M059J (cell line): ENCODE measurements at places on chromosomes 1 and 21. TPM values are rescaled to one million over a fixed set of nuclear protein-coding genes. Genes with fewer than 3 reads are reported as not detected.
A peak's percentile ranks its signal among the peaks of the same experiment; 100 is the strongest.

NR5A2 gene
- total RNA-seq = 0.10 and 0.47 TPM in 2 replicates

EPHB2 gene
- 23.0 and 26.7 TPM in 2 replicates for total RNA-seq

IL20 gene
- not detected in 2 replicates for total RNA-seq

CRP gene
- not detected in 2 replicates for total RNA-seq

OR2L13 gene
- total RNA-seq = not detected in 2 replicates

- DNase-seq = no peak
Measured at GRCh38 chr21:22725436-22725835, 1727.2 kb downstream of the NCAM2 start.

DNA sequence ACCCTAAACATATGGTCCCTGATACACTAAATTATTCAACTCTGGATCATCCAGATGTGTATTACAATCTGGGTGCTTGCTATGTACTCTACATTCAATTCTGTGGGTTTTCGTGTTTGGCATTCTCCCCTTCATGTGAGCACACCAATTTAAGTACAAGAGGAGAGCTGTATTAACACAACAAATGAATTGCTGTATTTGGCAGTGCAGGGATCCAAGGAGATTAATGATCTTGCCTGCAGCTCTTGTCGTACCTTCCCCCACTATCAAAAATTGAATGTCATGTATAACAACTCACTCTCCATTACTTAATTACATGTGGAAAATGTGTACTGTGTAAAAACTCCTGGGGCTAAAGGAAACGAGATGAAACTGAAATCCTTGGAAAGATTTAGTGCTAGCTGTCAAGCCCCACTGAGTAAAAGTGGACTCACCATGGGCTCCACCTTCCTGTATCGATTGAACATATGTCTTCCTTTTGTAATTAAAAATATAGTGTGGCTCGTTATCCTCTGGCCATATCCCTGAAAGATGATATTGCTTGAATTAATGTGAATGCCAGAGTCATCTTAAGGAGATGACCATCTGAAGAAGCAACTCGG is 172.2 kb upstream of the L1TD1 start:
- no peak for DNase-seq

- DNase-seq = no peak
Measured at GRCh38 chr1:43038232-43038935, 79.7 kb upstream of the SLC2A1 start.

DNA sequence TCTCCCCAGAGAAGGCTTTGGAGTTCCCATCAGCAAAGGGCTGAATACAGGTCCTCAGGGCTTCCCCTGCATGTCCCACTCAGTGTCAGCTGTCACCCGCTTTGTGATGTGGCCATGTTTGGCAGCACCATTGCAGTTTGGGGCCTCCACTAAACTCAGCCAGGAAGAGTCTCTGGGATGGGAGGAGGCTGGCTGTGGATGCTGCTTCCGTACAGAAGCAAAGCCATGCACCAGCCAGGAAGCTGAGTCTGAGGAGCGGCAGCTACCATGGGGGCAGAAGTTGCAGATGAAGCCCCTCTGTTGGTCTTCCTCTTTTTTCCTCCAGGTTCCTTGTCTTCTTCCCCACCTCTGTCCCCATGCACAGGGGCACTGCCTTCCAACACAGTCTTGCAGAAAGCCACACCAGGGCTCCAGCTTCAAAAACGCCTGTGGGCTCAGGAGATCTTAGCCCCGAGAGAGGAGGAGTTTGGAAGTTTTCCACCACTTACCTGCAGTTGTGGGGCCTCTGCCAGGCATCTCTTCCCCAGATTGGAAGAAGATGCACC is 416.8 kb downstream of the NPHP4 start:
- no peak for DNase-seq

GRCh38 chr1:91749788-91750231 is 136.1 kb downstream of the TGFBR3 start:
- DNase-seq = no peak

DNA sequence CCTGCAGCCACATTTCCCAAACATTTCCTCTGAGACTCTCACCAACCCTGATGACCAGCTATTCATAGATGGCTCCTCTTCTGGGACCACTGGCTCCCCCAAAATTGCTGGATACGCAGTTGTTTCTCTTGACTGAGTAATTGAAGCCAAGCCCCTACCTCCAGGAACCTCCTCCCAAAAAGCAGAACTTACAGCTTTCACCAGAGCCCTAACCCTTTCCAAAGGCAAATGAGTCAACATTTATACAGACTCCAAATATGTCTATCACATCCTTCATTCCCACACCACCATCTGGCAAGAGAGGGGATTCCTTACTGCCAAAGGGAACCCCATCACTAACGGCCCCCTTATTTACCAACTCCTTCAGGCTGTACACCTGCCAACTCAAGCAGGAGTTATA is 20.3 kb upstream of the CA6 start:
- no peak for DNase-seq

- DNase-seq = no peak
Measured at GRCh38 chr1:164560556-164560955, 1.6 kb downstream of the PBX1 start.

GRCh38 chr1:171185091-171185490 is at the start of gene FMO2:
Gene FMO2 (plus strand): TSS chr1:171185300. CDS start chr1:171185714, 414 bp downstream.
- DNase-seq = no peak

DNA sequence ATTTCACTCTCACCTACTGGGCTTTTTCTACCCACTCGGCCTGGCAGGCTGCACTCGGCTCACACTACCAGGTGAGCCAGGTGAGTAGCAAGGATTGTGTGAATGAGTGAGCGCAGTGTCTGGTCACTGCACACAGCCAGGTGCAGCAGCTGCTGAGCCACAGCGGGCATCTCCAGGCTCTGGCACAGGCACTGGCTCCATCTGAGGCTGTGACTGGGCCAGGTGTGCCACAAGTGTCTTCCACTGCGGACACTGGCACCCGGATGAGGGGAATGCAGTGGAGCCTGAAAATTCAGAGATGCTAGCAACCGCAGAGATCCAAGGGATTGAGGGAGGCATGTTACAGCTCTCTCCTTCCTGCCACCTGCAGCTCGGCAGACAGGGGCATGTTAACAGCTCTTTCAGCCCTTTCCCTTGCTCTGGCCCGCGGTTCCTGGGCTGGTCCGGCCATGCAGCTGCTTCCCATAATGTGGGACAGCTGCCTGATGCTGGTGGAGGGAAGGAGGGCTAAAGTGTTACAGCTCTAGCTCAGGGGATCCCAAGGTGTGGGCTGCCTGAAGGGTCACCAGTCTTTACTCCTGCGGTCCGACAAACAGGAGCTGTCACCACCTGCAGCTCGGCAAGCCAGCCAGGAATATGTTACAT is 1038.3 kb downstream of the AMY1C start:
- DNase-seq = no peak

GRCh38 chr1:200384818-200385390 is 24.9 kb downstream of the ZNF281 start:
- DNase-seq = no peak

DNA sequence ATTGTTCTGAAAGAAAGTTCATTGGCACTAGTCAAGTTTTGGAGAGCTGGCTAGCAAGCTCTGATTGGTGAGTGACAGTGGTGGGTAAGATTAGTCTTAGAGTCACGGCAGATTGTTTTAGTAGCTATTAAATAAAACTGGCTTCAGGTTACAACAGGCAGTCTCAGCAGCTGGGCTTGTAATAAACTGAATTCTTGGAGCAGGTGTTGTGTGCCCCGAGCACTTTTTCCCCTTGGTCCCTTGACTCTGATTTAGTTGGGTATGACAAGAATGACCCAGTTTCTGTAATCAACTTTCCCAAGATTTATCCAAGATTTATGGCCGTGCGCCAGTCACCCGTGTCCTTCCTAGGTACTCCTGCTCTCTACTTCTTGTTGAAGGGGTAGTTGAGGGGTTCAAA is 40.2 kb downstream of the TBCE start:
- DNase-seq = no peak

DNA sequence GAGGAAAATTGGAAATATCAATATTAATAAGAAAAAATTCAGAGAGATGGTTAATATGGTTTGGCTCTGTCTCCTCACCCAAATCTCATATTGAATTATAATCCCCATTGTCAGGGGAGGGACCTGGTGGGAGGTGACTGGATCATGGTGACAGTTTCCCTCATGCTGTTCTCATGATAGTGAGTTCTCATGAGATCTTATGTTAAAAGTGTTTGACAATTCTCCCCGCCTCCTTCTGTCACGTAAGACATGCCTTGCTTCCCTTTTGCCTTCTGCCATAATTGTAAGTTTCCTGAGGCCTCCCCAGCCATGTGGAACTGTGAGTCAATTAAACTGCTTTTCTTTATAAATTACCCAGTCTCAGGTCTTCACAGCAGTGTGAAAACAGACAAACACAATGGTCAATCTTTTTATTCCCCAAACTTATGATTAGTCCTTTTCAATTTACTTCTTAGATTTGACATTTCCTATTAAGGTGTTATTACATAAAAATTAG is 11.0 kb downstream of the EGLN1 start:
- DNase-seq = no peak

DNA sequence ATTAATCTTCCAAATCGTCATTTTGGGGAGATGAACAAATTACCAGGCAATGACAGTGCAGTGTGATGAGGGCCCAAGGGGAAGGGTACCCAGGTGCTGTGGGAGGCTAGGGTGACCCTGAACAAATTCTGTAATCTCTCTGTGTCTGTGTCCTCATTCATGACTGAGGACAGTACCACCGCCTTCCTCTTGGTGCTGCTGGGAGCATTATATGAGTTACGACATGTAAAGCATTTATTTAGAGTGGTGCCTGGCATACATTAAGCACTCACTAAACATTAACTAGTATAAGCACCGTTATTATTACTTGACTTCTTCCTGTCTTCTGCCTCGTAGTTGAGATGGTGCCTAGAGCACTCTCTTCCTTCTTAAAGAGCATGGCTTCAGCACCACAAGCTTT is 468.2 kb upstream of the VAMP3 start:
- DNase-seq = no peak

DNA sequence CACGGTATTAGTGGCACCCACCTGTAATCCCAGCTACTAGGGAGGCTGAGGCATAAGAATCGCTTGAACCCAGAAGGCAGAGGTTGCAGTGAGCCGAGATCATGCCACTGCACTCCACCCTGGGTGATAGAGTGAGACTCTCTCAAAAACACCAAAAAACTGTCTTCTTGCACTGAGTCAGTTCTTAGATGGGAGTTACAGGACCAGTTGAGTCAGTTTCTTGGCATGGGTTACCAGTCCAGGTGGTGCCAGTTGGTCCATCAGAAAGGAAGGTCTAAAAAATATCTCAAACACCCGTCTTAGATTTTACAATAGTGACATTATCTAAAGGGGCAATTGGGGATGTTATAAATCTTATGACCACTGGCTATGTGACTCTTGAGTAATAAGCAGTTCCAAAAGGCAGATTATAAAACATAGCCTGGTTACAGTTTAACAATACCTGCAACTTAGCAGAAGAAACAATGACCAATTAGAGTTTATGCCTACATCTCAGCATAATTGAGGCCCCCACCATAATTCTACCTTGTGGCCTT is 206.9 kb upstream of the FGGY start:
- DNase-seq = peak; percentile 51

DNA sequence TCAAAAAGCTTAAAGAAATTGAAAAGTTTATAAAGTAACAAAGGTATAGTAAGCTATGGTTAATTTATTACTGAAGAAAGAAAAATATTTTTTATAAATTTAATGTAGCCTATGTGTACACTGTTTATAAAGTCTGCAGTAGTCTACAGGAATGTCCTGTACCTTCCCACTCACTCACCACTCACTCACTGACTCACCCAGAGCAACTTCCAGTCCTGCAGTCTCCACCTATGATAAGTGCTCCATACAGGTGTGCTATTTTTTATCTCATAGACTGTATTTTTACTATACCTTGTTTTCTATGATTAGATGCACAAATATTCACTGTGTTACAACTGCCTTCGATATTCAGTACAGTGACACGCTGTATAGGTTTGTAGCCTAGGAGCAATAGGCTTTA is 106.6 kb downstream of the NR5A2 start:
- DNase-seq = no peak

DNA sequence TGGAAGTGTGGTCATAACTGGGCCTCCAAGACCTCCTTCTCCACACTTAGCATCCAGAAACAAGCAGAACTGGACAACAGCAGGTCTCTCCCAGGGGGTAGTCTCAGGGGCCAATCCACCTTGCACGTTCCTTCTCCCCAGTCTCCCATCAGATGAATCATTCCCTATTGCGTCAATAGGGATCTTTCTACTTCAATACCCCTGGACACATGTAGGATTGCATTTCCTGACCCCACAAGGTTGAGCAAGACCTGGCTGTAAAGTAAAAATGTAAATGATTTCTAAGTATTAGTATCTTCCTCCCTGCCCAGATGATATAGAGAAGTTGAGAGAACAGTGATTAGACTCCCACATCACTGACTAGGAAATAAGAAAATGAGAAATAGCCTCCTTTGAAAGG is 224.5 kb upstream of the CSF3R start:
- DNase-seq = no peak
